ENCODE measurements at places on chromosomes 13 and 19. TPM values are rescaled to one million over a fixed set of nuclear protein-coding genes. Genes with fewer than 3 reads are reported as not detected.

DNA sequence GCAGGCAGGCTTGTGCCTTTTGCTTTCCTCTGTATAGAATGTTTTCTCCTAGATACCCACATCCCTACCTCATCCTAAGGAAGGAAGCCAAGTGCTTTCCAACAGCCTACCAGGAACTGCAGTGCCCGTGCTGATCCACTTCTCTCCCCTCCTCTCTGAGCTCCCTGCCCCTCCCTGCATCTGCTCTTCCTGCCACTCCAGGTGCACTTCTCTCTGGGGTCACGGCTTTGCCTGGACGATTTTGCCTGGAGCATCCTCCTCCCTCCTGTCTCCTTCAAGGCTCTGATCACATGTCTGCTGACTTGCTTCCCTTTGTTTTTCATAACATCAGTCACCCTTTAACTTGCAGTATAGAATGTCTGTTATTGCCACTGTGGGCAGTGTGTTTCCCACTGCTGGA lies 34.7 kb upstream of the IRS2 start:
- DNase-seq, result no peak

GRCh38 chr19:54319049-54319448 lies 6.1 kb upstream of the LILRA5 start:
- DNase-seq, result no peak

GRCh38 chr13:52712385-52712784 lies 27.2 kb downstream of the CNMD start:
- no peak for DNase-seq

GRCh38 chr13:48236528-48237353 lies 3.7 kb downstream of the ITM2B start:
- DNase-seq, result no peak

DNA sequence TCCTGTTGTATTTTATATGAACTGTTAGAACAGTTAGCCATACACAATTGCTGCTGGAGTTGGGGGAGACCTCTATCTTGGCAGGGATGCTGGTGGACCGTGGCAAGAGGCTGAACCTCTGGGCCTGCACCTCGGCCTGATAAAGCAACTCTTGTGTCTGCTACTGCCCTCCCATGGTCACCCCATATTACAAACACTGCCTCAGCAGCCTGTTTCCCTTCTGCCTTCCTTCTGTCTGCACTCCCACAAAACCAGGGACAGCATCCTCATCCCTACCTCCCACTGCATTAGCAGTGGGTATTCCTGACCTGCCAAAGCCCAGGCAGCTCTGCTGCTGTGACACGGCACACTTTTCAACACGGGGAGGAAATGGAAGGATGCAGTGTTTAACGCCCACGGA lies 456.4 kb downstream of the FGF14 start:
- no peak for DNase-seq

DNA sequence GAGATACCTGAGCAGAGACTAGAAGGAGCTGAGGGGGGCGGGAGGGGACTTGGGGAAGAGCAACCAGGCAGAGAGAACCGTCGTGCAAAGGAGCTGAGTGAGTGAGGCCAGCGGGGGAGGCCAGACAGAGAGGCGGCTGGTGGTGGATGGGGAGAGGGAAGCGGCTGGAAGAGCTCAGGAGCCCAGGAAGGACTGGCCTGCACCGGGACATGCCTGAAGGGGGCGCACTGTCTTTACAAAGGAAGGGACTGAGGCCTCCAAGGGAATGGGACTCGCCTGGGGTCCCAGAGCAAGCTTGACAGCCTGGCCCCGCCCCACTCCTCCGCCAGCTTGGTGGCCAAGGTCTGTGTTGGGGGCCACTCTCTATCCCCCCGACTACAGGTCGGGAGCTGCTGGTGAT lies 14.9 kb downstream of the ONECUT3 start:
- DNase-seq, result no peak

DNA sequence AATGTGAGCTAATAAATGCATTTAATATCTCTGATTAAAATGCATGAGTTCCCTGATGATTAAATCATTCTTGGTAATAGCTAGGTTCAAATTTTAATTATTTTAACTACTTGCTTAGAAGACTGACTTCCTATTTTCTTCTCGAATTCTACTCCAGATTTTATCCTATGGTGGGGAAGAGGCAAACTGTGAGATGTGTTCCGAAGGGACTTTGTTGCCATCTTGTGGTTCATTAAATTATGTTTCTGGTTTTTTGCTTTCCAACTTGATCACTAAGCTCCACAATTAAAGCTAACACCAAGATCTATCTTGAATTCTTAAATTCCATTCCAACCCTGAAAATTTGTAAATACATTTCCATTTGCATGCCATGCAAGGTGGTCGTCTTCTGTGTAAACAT lies 538.4 kb upstream of the PCDH20 start:
- peak; percentile 10 for DNase-seq

PGLYRP2 gene
- not detected for polyA plus RNA-seq

PEAK3 gene
- not detected for polyA plus RNA-seq

PTPRH gene
- polyA plus RNA-seq, result 0.17 TPM

CHAF1A gene
- 28.9 TPM for polyA plus RNA-seq

GSX1 gene
- not detected for polyA plus RNA-seq
